ENCODE measurements at places on chromosomes 5 and 9.

DNA sequence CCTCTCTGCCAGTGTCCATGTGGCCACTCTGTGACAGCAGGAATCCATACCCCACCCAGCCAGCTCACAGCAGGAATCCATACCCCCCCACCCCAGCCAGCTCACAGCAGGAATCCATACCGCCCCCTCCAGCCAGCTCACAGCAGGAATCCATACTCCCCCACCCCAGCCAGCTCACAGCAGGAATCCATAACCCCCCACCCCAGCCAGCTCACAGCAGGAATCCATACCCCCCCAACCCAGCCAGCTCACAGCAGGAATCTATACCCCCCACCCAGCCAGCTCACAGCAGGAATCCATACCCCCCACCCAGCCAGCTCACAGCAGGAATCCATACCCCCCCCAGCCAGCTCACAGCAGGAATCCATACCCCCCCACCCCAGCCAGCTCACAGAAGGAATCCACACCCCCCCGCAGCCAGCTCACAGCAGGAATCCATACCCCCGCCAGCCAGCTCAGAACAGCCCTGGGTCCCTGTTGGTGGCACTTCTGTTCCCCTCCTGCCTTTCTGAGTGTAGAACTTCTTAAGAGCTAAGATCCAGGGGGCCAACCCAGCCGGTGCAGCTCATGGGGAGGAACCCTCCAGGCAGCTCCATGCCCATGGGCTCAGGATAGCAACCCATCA lies 8.4 kb upstream of the RXRA start:
- no peak for DNase-seq

DNA sequence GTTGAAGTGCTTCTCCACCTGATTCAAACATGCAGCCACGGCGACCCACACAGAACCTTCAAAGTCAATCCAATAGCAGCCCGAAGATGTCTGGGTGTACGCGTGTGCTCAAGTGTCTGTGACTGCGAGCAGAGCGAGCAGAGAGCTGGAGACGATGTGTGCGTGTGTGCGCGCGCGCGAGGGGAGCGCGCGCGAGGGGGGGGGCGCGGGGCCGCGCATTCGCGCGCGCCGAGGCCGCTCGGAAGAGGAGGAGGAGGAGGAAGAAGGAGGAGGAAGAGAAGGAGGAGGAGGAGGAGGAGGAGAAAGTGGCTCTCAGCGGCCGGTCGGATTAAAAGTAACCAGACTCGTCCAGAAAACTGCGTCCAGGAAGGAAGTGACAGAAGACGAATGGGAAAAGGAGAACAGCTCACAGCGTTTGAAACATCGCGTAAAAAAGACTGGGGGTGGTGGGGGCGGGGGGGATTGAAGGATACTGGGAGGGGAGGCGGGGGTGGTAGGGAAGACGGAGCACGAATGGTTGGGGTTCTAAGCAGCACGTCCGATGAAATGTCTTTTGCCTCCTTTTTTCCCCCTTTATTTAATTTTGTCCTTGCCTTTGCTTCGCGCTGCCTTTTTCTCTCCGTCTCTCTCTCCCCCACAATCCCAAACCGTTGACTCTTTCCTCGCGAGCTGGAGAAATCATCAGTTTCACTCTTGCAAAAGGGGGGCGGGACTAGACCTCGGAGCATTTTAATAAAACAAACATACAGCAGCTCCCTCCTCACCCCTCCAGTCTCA lies at the start of gene MEF2C:
TSS of gene MEF2C (minus strand) at position 126 of the 777 bp plus-strand sequence. CDS start 59,396 bp downstream, outside the sequence.
- peak; percentile 83 for DNase-seq

DNA sequence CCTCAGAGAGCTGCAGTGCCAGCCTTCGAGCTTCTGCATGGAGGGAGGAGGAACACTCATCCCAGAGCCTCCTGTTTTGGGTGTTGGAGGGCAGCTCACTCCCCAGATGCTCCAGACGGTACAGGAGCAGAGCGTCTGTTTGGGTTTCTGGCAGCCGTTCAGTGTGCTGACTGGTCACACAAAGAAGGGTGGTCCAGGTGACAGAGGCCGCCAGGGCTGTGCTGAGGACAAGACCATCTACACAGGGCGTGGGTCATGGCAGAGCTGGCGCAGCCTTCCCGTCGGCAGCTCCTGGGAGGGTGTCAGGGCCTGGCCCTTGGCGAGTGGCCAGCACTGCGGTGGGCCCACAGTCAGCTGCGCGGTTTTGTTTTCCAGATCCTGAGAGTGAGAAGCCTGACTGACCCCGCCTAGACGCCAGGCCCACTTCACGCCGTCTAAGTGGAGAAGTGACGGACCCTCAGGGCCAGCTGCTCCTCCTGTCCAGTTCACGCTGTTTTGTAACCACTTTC lies 131.4 kb upstream of the FAM120A start:
- no peak for DNase-seq

DNA sequence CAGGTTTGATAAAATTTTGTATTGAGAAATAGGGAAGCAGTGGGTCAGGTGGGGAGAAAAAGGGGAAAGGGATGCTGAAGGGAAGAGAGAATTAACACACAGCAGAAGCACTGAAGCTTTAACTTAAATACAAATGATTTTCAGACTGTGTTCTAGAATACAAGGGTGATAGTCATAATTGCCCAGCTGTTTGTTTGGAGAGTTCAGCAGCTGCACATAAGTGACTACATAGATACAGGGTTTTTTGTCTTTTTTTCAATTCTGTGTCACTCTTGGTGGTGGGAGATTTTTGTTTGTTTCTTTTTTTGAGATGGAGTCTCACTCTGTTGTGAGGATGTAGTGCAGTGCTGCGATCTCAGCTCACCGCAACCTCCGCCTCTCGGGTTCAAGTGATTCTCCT lies 590.4 kb upstream of the SEMA6A start:
- DNase-seq, result no peak

DNA sequence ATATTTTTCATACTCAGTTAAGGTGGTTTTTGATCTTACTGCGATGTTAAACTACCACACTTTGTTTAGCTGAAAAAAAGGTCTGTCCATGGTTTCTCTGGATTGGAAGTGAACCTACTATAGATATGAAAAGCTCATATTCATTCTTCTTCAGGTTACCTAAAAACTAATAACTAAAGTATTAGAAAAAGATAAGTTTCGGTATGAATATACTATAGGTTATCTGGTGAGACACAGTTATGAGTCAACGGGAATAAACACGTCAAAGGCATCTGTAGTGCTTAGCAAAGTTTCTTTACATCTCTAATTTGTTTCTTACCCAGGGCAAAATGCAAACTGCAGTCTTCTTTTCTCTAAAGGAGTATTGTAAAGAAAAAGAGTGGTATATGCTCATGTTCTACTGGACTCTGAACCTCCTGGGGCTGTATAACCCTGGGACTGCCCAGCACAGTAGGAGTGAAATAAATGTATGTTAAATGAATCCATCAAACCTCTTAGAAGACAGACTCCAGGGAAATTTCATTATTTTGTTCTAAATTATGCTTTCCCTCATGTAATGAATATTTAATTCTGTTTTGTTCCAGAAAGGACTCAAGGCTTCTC lies 521.9 kb downstream of the PDE4D start:
- no peak for DNase-seq

GRCh38 chr9:75712700-75713099 lies 177.8 kb upstream of the PCSK5 start:
- DNase-seq, result no peak

DNA sequence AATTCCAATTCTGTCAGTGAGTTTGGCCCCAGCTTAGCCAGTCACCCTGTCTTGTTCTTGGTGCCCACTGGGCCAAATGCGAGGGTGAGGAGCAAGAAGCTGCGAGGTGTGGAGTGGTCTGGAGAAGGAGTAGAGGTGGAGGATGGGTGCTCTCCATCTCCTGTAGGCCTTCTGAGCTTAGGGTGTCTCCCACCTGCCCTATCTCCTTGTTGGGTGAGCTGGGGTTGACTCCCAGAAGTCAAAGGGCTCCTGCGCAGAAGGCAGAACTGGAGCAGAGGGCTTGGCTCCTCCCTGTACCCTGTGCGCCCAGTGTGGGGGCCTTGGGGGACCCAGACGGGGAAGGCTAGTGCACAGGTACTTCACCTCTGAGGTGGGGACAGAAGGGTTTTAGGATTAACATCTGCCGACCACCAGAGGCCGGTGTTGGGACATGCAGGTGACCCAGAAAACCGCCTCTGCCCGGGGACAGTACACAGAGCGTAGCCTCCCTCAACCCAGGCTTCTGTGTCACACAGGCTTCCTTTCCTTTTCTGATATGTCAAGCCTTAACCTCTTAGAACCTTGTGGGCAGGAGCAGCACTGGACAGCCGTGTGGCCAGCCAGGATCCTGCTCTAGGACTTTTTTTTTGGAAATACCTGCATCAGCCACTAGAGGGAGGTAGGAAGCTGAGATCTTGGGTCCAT lies 16.9 kb downstream of the IL5 start:
- peak; percentile 79 for DNase-seq

DNA sequence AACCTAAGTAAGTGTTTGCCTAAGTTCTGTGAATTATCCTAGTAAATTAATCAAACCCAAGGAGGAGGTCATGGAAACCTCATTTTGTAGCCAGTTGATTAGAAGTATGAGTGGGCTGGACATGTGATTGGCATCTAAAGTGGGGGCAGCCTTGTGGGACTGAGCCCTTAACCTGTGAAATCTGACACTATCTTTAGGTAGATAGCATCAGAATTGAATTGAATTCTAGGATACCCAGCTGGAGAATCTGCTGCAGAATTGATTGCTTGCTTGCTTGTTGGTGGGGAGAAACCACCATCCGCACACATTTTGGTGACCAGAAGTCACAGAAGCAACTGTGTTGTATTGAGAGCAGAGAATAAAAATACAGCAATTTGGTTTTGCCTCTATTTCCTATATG lies 97.0 kb downstream of the FBXL7 start:
- DNase-seq, result no peak

GRCh38 chr5:139699351-139699750 lies 51.2 kb downstream of the CXXC5 start:
- peak; percentile 41 for DNase-seq

DNA sequence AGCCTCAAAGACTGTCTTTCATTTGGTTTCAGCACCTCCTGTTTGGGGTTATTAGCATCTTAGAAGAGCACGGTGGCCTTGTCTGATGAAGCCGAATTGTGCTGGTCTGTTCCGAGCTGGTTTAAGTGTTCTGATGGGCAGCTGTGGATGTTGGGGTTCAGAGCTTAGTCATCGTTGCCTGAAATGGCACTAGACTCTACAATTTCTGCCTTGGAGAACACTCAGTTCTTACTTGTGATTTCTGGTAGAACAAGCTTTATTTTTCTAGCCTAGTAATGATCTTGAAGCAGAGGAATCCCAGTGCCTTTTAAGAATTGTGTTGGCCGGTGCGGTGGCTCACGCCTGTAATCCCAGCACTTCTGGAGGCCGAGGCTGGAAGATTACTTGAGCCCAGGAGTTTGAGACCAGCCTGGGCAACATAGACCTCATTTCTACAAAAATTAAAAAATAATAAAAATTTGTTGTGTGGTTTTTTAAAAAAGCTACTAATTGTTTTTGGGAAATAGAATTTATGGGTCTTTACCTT lies 7.8 kb downstream of the FBXW5 start:
- no peak for DNase-seq

GRCh38 chr5:66795682-66796081 lies 199.5 kb downstream of the MAST4 start:
- DNase-seq, result no peak

- DNase-seq, result no peak
Measured at GRCh38 chr9:2781336-2781735, 62.6 kb downstream of the PUM3 start.

- no peak for DNase-seq
Measured at GRCh38 chr9:123418052-123418430, 62.0 kb downstream of the CRB2 start.

DNA sequence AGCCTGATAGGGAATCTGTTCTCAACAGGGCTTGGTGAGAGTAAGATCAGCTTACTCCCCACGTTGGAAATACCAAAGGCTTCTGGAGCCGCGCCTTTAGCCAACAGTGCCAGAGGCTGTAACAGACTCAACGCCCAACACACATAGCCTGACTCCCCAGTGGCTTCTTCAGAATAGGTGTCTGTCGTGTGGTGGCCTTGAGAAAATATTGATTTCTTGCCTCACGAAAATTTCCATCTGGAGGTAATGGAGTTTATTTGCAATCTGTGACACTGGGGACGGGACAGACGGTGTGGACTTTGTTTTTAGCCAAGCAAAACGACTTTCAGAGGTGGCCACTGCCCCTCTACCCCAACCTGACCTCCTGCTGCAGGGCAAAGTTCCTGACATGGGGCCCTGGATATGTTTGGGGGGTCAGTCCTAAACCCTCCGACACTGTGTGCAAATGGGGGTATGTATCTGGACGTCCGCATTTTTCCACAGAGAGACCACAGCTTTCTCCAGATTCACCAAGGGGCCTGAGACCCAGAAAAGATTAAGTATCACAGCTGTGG lies 189.3 kb downstream of the CDK5RAP2 start:
- DNase-seq, result no peak

- peak; percentile 40 for DNase-seq
Measured at GRCh38 chr9:70405808-70406433, 8.5 kb downstream of the KLF9 start.

All from G401 (cell line).